ENCODE measurements at places on chromosomes 2 and 18.

GRCh38 chr2:61470122-61470951, 550 bp downstream of the USP34 start:
- DNase-seq, result peak; percentile 64

GRCh38 chr2:111058264-111058663, 62.5 kb upstream of the BCL2L11 start:
- no peak for DNase-seq

- no peak for DNase-seq
These were observed 2.5 kb downstream of the TGFA start for GRCh38 chr2:70551167-70551566.

DNA sequence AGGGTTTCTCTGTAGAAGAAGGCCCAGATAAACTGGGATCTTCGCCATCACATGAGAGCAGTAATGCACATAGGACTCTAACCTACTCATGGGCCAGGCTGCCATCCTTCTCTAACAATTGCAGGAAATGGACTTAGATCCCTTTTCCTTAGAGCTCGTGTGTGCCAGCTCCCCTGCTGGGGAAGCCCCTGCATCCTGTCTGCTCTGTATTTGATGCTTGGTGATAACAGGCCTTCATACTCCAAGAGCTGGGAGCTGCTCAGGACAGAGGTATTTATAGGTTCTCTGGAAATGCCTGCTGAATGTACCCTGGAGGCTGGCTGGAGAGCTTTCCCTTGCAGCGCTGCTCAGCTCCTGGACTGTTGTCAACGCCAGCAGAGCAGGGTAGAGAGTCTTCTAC, 249.6 kb downstream of the MTX2 start:
- no peak for DNase-seq

- peak; percentile 52 for DNase-seq
These were observed 7.7 kb downstream of the LPIN1 start for GRCh38 chr2:11753886-11754699.

- no peak for DNase-seq
These were observed 1167.7 kb upstream of the ZEB2 start for GRCh38 chr2:145687442-145688134.

DNA sequence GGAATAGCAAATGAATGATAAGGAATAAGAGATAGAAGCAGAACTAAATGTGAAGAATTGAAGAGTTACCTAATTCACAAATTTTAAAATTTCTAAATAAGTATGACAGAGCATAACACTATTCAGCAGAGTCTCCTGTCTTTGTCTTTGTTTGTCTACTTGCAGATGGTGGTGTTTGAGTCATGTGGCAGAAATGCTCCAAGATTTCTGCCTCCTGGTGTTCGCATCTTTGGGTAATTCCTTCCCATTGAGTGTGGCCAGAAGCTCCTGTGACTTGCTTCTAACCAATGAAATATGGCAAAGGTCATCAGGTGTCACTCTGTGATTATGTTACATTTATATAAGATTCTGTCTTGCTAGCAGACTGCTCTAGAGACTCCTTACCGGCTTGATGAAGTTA, 45.6 kb upstream of the GALNT3 start:
- DNase-seq, result peak; percentile 74

DNA sequence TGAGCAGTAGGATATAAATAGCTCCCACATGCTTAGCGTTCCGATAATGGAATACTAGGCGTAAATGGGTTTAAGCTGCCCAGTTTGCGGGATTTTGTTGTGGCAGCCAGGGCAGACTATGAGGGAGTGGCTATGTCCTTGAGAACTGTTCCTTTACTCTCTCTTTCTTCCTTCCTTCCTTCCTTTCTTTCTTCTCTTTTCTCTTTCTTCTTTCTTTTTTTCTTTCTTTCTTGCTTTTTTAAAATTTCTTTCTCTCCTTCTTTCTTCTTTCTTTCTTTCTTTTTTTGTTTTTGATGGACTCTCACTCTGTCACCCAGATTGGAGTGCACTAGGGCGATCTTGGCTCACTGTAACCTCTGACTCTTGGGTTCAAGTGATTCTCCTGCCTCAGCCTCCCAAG, 9.1 kb upstream of the PRELID3A start:
- DNase-seq, result no peak

- no peak for DNase-seq
These were observed 197.6 kb downstream of the BCL11A start for GRCh38 chr2:60355849-60356261.

DNA sequence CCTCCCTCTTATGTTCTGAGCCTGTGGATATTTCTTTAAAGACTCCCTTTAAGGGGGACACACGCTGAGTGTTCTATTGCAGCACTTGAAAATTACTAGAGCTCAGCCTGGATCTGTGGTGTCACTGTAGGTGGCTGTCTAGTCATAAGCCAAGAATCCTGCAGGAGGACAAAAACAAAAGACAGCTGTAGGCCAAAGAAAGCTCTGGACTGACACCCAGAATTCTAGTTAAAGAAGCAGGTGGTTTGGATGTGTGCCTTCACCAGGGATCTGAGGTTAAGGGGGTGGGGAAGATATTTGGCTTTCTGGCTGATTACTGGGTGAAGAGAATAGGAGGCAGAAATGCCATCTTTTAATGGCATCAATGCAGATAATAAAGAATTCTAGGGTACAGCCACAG, 842.5 kb upstream of the NXPH2 start:
- DNase-seq, result no peak
